ENCODE measurements at places on chromosomes 12 and 14.

DNA sequence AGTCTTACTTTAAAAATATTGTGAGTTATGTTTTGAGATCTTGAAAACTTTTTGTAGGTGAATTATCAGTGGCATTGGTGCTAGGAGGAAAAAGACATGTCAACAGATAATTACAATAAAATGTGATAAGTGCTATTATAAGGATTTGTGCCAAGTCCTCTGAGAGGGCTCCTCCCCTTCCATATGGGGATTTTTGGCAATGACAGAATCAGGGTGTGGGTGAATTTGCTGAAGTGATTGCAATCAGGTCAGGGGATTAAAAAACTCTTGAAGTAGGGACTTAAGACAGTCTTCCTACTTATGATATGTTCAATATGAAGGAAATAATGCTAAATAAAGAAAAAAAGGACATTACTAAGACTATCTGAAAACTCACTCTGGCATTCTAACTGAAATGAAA lies 122.5 kb downstream of the SLC15A5 start:
- DNase-seq: no peak

- DNase-seq: no peak
Observed at GRCh38 chr14:42322531-42323284, 716.0 kb downstream of the LRFN5 start.

DNA sequence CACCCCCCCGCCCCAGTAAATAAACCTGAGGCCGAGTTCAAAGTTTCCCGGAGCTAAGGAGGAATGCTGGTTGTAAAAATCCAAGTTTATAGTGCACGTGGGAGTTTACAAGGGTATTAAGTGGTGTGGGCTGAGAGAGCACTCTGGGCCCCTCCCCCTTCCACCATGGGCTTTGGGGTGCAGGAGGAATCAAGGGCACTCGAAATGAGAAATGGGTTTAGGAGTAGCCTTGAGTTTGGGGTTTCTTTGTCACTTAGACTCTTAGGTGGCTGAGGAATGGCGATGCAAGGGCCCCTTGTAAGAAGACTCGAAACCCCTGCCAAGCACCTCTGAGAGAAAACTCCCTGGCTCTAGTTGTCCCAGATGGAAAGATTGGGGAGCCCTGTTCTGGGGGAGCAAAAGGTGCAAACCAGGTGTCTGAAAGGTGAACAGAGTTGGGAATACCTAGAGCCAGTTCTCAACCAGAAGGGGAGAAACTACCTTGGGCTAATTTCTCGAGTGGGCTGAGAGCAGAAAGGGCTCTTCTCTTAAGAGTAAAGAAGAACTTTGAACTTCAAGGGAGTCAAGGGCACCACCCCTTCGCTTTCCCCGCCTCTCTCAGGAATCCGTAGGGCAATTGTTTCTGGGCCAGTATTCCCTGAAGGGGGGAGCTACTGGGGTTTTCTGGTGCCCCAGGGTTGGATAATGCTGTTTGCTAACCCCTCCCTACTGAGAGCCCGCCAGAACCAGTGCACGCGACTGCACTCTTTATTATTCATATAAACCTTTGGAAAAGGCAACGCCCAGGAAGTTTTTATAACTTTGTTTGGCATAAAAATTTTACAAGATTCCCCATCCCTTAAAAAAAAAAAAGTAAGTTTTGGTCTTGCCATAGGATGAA lies 4.0 kb upstream of the HOTAIR start:
- DNase-seq: no peak

GRCh38 chr14:81669308-81669707 lies 135.7 kb upstream of the SEL1L start:
- no peak for DNase-seq

DNA sequence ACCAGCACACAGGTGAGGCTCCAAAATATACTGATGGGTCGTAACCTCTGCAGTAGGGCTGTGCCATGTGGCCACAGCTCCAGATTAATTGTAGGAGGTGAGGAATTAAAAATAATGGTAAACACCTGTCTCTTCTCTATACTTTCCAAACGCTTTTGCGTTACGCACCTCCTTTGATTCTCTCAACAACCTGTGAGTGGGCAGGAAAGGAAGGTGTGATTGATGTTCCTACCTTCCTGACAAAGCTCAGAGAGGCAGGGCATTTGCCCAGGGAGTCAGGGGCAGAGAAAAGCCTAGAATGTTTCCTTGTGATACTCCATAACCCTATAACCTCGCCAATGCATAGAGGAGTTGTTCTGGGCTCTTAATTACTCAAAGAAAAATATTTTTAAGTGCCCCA lies 124.9 kb downstream of the PRMT8 start:
- no peak for DNase-seq

GRCh38 chr12:11499806-11500187 lies 104.4 kb upstream of the PRB2 start:
- no peak for DNase-seq

- DNase-seq: no peak
Observed at GRCh38 chr14:39060818-39061437, 42.1 kb downstream of the SEC23A start.

- no peak for DNase-seq
Observed at GRCh38 chr14:100728962-100729361, 2.3 kb downstream of the DLK1 start.

- no peak for DNase-seq
Observed at GRCh38 chr12:64585104-64585503, 25.2 kb upstream of the RASSF3 start.

GRCh38 chr12:51527966-51528365 lies 63.1 kb upstream of the SCN8A start:
- DNase-seq: no peak

DNA sequence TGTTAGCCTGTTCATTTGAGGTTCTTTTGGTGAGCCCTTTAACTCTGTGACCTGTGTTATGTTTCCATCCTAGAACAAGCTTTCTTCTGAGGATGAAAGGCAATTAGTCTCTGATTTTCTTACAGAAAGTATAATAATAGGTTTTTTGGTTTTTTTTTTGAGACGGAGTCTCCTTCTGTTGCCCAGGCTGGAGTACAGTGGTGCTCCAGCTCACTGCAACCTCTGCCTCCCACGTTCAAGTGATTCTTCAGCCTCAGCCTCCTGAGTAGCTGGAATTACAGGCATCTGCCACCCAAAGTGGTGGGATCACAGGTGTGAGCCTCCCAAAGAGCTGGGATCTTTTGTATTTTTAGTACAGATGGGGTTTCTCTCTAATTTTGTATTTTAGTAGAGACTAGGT lies 52.7 kb upstream of the SYNE2 start:
- no peak for DNase-seq

DNA sequence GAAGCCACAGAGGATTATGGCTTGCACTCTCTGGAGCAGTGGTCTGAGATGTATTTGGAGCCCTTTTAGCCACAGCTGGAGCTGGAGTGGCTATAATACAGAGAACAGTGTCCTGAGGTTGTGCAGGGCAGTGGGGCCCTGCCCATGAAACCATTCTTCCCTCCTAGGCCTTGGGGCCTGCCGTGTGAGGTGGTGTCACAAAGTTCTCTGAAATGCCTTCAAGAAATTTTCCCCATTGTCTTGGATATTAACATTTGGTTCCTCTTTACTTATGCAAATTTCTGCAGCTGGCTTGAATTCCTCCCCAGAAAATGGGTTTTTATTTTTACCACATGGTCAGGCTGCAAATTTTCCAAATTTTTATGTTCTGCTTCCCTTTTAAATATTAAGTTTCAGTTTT lies 79.3 kb downstream of the UNC79 start:
- DNase-seq: no peak

DNA sequence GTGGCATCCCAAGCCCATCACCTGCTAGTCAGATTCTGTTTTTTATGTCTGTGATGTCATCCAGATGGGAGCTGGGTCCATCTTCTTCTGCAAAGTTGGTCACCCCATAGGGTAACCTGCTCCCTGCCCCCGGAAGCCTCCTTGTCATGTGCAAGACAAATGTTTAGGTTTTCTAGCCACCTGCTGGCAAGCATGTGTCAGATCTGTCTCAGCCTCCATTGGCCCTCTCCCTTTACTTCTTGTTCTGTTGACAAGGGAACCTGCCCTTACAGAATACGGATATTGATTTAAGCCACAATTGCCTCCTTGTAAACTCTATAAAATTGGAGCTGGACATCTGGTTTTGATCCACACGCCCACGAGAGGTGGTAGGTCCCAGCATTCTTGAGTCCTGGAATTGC lies 7.5 kb downstream of the NTF3 start:
- no peak for DNase-seq

GRCh38 chr14:100450736-100451135 lies 127.6 kb downstream of the SLC25A47 start:
- no peak for DNase-seq

- no peak for DNase-seq
Observed at GRCh38 chr12:54611715-54612149, 23.0 kb downstream of the LACRT start.

DNA sequence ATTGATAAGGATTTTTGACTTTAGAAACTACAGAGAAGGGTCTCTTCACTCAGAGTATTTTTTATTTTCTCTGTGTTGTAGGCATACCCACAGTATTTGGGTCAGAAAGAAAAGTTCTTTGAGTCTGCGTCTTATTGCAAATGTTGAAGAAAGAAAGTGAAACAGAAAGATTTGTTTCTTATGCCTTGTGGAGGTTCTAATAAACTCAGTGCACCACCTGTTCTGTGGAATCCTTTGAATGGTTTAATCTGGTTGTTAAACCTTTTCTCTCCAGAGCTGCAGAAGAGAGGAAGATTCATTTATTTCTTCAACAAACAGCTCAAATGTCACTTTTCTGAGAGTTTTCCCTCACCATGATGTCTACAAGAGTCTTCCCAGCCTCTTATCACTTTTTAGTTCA lies 146.6 kb upstream of the PLEKHG7 start:
- DNase-seq: no peak

- DNase-seq: no peak
Observed at GRCh38 chr14:68139431-68140075, 320.0 kb downstream of the RAD51B start.

GRCh38 chr14:62307844-62308243 lies 545.6 kb downstream of the SNAPC1 start:
- no peak for DNase-seq

GRCh38 chr14:87491816-87492215 lies 501.2 kb downstream of the GALC start:
- no peak for DNase-seq

DNA sequence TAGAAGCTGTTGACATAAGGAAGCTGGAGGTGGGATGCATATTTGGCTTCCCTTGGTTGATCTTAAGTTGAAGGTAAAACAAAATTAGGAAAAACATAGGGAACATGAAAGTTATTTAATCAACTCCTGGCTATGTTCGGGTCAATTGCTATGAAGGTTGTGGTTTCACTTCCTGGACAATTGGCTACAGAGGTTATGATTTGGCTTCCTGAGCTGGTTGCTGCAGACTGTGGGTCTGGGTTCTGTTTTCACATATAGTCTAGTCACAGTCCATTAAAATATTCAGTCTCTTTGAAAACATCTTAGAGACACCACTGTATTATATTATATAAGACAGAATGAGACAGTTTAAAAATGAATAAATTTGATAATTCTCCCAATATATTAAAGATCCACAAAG lies 895.2 kb upstream of the USP15 start:
- no peak for DNase-seq

DNA sequence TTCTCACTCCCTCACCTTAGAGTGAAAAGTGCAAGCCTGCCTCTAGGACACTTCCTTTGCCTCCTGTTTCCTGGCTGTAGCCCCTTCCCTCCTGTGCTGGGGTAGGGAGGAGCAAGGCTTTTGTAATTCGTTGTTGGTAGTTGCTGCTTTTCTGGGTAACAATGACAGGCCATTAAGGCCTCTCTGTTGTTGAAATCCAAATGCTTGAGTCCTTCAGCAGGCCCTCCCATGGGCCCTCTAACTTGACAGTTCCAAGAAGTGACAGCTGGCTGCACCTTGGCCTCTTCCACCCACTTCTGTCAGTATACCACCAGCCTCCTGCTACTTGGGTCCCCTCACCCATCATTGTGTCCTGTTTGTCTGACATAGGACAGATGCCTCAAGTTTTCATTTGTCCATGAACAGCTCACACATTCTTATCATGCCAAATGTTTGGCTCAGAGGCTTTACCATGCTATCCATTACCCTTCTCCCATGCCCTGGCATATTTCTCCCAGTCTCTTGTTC lies 103.7 kb upstream of the PDE3A start:
- no peak for DNase-seq

- DNase-seq: no peak
Observed at GRCh38 chr12:93892423-93893268, 215.5 kb downstream of the CRADD start.

DNA sequence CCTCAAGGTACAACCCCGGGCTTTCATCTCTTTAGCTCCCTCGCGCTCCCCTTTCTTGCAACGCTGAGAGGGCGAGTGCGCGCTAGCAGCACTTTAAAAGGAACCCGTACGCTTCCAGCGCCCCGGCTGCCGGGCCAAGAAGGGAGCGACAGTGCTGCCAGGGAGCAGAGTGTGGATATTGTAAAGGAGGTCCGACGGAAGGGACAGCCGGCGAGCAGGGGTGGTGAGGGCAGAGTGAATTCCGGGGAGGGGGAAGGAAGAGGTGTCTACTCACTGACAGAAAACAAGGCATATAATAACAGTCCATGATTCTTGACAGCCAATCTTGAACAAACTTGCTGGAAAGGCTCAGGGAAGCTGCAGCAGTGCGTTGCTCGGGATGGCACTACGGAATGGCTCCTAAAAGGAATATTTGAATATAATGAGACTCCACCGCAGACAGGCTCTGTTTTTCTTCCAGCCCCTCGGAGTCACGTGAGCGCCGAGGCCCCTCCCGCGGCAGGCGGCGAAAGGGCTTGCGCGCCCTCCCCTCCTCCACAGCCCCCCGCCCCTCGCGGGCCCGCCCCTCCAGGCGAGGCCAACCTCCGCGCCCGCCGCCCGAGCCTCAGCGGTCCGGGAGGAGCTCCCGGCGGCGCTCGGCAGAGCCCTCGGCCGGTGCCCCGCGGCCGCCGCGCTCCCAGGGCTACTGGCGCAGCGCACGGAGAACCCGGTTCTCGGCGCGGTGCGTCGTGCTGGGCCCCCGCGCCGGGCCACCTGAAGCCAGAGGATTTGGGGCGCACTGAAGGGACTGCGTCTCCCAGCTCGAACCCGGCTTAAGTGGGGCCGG lies 3.4 kb downstream of the BMP4 start:
- peak; percentile 80 for DNase-seq

- DNase-seq: no peak
Observed at GRCh38 chr12:11799502-11799873, 150.0 kb downstream of the ETV6 start.

- no peak for DNase-seq
Observed at GRCh38 chr12:89663577-89664357, 44.9 kb downstream of the ATP2B1 start.

DNA sequence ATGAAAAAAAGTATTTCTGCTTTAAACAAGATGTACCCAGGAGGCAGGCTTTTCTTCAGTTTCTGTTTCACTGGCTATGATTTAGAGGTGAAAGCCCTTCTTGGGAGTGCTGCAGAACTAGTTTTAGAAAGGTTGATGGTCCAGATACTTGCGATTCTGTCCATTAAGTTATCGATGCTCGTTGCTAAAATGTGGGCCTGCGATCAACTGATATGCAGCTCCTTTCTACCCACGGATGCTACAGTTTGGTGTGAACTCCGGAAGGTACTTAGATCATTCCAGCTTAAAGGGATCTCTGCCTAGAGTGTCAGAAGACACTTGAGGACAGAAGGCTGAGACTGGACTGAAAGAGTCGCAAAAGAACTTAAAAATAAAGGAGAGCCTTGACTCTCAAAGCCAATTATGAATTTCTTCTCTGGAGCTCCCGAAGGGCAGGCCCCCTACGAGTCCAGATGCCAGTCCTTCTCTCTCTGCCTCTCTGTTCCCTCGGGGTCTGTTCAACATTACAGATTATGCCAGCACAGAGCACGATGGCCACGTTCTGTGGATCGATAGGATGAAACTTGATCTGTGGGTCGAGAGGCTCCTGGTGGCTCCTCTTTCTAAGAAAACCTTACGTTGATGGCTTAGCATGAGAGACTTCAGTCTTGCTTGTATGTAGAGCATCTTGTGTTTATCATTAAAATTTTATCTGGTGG lies 40.0 kb downstream of the FBXW8 start:
- DNase-seq: no peak
